Aorta (tissue), 5 donors: ENCODE measurements at places on chromosomes 3 and 15. TPM values are rescaled to one million over a fixed set of nuclear protein-coding genes. Genes with fewer than 3 reads are reported as not detected.

- H3K4me1 ChIP-seq, result no peaks in the 10 kb centered on the region
- H3K27ac ChIP-seq, result no peak overlapping the region
- H3K27me3 ChIP-seq, result no peaks in the 10 kb centered on the region
- no peaks in the 10 kb centered on the region for H3K36me3 ChIP-seq
Measured at GRCh38 chr3:186354100-186354499, 7.9 kb downstream of the DGKG start.

DNA sequence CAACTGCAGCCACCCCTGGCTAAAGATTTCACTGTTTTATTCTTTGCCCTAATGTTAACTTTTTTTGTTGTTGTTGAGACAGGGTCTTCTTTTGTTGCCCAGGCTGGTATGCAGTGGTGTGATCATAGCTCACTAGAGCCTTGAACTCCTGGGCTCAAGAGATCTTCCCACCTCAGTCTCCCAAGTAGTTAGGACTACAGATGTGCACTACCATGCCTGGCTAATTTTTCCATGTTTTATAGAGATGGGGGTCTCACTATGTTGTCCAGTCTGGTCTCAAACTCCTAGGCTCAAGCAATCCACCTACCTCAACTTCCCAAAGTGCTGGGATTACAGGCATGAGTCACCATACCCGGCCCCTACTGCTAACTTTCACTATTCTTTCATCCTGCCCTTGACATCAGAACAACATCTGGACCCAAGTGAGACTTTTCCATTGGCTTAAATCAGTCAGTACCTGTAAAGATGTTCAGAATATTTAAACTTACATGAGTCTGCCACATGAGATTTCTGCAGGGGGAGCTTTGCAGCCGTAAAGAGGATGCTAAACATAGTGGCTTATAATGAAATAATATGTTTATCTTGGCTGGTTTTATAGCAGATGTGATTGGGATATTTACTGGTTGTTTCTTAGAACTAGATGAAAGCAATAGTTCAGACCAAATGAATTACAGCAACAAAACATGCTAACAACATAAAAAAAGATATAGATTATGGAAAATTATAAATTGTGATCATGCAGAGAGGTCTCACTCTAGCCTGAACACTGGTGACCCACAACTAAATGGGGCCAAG is 73.6 kb downstream of the HMG20A start:
- no peak overlapping the region for H3K4me3 ChIP-seq
- no peaks in the 10 kb centered on the region for H3K27me3 ChIP-seq
- no peak for DNase-seq
- no peak overlapping the region for H3K27ac ChIP-seq

GRCh38 chr3:171374260-171374659 is 85.9 kb downstream of the TNIK start:
- H3K27me3 ChIP-seq, result no peaks in the 10 kb centered on the region
- DNase-seq, result no peak
- H3K4me1 ChIP-seq, result no peaks in the 10 kb centered on the region
- no peak overlapping the region for H3K27ac ChIP-seq
- no peak overlapping the region for H3K4me3 ChIP-seq
- H3K36me3 ChIP-seq, result no peaks in the 10 kb centered on the region

DNA sequence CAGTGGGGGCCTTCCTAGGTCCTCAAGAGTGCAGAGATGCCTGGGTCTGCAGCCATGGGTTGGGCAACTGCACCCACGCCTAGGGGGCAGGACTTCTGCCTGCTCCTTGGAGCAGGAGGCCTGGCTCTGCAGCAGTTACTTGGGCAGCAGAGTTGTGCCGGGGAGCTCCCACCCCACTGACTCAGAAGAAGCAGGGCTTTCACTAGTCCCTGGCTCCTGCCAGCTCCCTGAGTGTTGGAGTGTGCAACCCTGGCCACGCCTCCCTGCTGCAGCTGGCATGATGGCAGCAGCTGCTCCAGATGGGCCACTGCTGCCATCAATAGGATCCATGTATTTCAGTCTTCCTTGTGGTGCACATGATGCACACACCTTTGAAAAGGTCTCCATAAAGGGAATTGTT is 40.6 kb upstream of the KCNH8 start:
- no peaks in the 10 kb centered on the region for H3K27me3 ChIP-seq
- no peak overlapping the region for H3K27ac ChIP-seq
- no peak for DNase-seq
- H3K4me3 ChIP-seq, result no peak overlapping the region
- no peaks in the 10 kb centered on the region for H3K4me1 ChIP-seq

DNA sequence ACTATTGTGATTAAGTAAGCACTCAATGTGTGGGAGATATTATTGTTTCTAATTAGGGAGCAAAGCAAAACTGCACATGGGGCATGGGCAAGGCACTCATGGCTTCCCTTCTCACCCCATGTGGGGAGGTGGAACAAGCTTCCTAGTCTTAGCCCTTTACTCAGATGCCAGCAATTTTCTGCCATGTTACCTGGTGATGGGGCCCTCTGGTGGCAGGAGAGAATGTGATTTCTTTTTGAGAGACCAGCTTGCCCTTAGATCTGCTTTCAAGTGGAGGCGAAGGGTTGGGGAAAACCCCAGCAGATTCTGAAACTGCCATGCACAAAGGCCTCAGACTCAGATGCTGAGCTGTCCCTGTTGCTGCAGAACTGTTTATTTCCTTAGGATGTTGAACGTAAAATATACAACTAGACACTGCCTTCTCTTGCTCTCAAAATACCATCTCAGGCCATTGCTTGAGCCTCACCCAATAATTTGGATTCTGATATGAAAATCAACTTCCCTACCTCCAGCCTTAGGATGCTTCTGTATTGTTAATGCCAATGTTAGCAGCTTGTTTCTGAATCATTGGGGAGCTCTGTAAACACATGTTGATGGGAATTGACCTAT is 130.2 kb upstream of the TPRG1 start:
- H3K36me3 ChIP-seq, result no peaks in the 10 kb centered on the region
- no peaks in the 10 kb centered on the region for H3K4me1 ChIP-seq
- no peaks in the 10 kb centered on the region for H3K27me3 ChIP-seq
- no peak overlapping the region for H3K27ac ChIP-seq

The RHCG gene
- not detected for total RNA-seq
